ENCODE measurements at places on chromosomes 5 and 9.
A peak's percentile ranks its signal among the peaks of the same experiment; 100 is the strongest.

GRCh38 chr5:159549046-159549445 is 218.8 kb upstream of the IL12B start:
- no peak for DNase-seq

GRCh38 chr9:17927616-17928015 is 348.8 kb downstream of the SH3GL2 start:
- no peak for DNase-seq

DNA sequence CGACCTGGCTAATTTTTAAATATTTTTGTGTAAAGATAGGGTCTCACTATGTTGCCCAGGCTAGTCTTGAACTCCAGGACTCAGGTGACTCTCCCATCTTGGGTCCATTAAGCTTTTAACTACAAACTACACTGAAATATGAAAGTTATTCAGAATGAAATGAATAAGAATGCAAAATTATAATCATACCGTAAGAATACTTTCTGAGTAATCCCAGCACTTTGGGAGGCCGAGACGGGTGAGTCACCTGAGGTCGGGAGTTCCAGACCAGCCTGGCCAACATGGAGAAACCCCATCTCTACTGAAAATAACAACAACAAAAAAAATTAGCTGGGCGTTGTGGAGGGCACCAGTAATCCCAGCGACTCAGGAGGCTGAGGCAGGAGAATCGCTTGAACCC is 1.1 kb upstream of the ORM1 start:
- DNase-seq, result no peak

DNA sequence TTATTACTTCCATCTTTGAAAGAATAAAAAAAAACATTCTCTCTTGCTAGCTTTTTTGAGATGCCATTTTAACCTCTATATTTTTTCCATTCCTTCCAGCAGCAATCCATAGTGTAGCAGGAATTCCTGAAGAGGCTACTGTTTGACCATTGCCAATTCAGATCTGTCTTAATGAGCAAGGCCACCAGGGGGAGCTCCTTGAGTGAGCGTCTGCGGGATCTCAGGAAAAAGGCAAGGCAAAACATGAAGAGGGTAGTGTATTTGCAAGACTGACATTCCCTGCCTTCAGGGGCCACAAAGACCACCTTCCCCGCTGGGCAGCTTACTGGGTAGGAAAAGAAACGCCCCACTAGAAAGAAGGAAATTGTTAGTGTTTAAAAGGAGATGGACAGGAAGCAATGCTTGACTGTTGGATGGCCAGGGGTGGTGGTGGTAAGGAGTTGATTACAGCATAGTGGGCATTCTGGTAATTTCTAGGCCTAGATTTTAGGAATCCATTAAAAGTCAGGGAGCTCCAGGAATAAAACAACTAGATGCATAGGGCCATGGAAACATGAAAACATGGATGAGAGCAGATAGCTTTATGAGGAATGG is 206.6 kb upstream of the HAPLN1 start:
- DNase-seq, result peak; percentile 2

DNA sequence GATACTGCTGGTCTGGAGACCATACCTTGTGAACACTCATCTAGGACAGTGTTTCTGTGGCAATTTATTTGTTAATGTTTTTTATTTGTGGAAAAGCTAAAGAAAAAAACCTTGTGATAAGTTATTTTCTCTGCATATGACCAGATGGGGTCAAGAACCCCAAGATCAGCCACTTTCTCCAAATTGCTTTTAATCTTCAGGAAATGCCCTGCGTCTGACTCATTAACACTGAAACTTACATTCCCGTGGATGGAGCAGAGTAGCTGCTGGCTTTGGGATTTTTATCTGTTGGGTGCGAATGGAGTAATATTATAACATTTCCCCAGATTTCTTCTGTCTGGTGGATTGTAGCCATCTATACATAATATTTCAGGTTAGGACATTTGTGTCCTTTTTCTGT is 444.5 kb downstream of the SH3GL2 start:
- DNase-seq, result no peak

DNA sequence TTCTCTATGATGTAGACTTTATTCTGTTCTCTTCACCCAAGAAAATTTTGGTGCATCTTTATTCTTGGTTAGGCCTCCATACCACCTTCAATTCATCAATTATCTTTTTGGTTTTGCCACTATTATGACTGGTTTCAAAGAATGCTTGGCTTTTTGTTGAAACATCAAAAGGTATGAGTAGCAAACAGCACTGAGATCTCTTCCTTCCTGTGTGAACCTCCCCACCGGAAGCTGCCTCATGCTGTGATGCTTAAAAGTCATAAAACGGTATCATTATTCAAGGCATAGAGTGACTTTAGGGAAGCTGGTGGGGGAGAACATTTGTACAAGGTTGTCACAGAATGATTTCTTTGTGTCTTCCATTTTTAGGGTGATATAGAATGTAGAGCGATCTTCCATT is 70.6 kb downstream of the IQGAP2 start:
- peak; percentile 45 for DNase-seq

DNA sequence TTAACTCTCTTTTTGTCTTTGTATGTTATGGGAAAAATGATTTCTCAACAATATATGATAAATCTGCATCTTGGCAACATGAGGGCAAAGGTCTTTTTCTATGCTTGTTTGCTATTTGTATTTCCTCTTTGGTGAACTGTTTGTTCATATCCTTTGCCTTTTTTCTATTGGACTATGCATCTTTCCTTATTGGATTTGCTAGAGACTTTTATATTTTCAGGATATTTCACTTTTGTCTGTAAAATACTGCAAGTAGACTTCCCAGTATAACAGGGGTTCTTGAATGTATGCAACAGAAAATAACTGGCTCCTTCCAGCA is 69.4 kb upstream of the SSBP2 start:
- DNase-seq, result no peak

DNA sequence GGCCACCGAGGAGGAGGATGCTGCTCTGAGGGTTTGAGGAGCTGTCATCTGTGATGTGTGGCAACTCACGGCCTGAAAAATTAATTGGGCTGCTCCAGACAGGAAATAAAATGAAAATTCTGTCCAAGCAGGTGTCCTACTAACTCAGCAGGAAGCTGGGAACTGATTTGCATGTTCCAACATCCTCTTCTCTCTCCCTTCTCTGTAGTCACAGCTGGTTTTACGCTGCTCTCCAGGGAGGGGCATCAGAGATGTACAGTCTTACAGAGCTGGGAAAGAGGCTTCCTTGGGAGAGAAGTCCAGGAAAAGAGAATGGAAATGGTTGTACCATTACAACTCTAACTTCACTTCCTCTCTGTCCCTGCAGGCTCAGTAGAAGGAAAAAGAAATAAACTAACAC is 24.2 kb upstream of the SIL1 start:
- DNase-seq, result no peak

All from effector memory CD8-positive, alpha-beta T cell (primary cell).